ENCODE measurements at places on chromosomes 7 and 10.

DNA sequence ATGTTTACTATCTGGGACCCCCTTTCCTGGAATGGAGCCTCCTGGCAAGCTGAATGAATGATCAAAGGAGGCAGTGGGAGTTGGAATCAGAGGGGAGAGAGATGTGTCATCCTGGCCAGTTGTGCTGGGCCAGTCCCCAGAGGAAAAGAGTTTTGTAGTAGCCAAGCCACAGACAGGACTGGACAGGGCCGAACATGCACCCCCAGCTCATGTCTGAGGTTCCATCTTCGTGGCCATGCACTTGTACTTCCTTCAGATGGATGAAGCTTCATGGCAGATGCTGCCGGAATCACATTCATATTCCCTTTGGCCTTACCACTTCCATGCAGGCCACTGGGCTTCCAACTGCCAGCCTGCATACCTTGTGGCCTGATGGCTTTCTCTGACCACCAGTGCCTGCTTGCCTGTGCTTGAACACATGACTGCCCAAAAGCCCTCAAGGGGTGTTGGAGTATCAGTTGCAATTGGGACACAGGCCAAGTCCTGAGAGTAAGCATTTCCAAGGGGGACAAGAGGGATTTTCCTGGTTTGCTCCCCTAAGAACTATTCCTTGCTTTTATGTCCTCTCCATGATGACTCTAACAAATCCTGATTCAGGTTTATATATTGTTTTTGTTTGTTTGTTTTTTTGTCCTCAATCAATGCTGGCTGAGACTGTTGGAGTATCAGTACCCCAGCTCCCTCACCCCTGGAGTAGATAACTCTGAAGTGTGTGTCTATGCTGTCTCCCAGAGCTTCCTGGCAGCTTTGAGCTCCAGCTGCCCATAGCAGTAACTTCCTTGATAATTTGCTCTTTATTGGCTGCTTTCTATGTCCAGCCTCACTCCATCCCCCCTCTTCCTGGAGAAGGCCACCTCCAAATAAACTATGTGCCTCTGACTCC, 63.6 kb downstream of the TMEM130 start:
- no peak for DNase-seq

- DNase-seq, result no peak
Measured at GRCh38 chr7:155371331-155371883, 73.7 kb downstream of the INSIG1 start.

- no peak for DNase-seq
Measured at GRCh38 chr7:150361402-150361801, 7.2 kb upstream of the REPIN1 start.

GRCh38 chr10:73876971-73877370, 2.6 kb upstream of the CAMK2G start:
- DNase-seq, result no peak

- DNase-seq, result no peak
Measured at GRCh38 chr7:150755473-150756099, 18.4 kb downstream of the GIMAP5 start.

Measured in NCI-H1417 (cell line).